ENCODE measurements at places on chromosomes 4 and X.
A peak's percentile ranks its signal among the peaks of the same experiment; 100 is the strongest.

DNA sequence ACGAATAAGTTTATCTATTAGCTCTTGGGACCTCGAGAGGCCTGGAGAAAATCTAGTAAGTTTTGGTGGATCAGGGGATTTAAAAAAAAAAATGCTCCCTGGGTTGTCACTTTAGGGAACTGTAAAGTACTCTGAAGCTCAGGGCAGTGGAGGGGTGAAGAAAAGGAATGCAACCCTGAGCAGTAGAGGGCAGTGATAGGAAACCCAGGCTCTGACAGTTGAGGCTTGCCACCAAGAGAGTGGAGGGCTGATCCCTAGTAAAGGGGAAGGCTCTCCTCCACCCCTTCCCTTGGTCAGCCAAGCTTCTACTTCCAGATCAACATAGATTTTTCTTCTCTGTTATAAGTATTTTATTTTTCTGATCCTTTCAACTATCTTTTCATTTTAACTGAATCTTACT, 73.1 kb downstream of the FBXO8 start:
- DNase-seq = no peak

- DNase-seq = no peak
These were observed 14.1 kb downstream of the RPGR start for GRCh38 chrX:38313190-38313589.

GRCh38 chr4:101337688-101338087, 9.6 kb downstream of the PPP3CA start:
- DNase-seq = no peak

- no peak for DNase-seq
These were observed 97.6 kb downstream of the SLC34A2 start for GRCh38 chr4:25753239-25753638.

DNA sequence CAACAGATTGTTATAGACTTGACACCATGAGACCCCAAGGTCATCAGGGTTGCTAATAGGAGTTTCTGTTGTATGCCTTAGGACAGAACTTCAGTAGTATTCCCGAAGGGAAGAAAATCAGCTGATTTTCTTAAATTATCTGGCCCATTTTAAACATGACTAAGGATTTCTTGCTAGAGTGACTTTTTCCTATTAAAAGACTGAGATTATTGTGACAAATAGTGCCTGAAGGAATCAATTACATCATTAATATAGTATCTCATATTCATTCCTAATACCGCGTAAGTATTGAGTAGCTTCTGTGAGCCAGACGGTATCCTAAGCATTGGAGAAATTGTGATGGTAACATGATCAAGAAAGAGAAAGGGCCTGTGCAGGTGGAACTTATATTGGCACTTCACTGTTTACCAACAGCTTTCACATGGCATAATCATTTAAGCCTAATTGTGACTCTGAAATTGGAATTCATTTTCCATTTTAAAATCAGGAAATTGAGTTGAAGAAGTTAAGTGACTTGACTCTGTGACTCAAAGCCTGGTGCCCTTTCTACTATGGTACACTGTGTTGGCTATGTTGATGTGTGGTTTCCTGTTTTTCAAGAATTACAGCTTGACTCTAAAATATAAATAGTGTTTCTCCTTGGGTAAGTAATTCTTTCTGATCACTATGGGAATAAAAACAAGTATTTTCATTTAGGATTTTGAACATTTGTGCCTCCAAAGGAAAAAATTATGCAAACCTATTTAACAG, 4.1 kb downstream of the AFF1 start:
- DNase-seq = peak; percentile 88

DNA sequence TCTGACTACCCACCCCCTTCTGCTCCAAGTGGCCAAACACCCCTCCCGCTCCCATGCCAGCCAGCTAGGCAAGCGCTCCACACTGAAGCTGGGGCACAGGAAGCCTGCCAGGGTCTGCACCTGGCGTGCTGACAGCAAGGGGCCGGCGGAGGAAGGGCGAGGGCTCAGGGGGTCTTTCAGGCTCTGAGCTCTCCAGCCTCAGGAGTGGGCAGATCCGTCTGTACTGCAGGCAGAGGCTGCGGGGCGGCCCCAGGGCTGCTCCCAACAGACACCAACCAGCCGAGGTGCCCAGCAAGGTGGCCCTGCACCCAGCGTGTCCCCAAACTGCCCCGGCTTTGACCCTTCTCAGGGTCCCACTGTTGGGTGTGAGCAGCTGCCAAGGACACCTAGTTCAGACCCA, 14.8 kb downstream of the FAM53A start:
- DNase-seq = no peak

DNA sequence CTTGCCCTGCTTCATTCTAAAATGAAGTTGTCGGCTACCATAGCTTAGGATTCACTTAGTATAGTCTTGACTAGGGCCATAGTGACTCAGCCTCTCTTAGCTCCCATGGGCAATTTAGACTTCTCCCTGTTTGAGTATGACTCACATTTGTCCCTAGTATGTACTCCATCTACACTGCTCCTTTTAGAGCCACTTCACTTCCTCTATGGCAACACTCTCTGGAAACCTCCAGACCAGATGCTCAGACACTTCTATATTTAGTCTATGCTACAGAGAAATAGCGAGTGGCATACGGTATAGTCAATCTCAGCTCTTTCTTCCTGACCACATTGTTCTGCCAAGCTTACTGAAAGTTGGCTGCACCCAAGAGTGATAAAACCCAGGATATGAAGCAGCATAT, 11.2 kb downstream of the MEPE start:
- peak; percentile 95 for DNase-seq

GRCh38 chr4:56803471-56803870, 18.0 kb downstream of the SPINK2 start:
- DNase-seq = no peak

GRCh38 chr4:108371282-108371681, 202.6 kb upstream of the LEF1 start:
- DNase-seq = no peak

GRCh38 chr4:21490682-21491081, 457.9 kb downstream of the KCNIP4 start:
- no peak for DNase-seq

DNA sequence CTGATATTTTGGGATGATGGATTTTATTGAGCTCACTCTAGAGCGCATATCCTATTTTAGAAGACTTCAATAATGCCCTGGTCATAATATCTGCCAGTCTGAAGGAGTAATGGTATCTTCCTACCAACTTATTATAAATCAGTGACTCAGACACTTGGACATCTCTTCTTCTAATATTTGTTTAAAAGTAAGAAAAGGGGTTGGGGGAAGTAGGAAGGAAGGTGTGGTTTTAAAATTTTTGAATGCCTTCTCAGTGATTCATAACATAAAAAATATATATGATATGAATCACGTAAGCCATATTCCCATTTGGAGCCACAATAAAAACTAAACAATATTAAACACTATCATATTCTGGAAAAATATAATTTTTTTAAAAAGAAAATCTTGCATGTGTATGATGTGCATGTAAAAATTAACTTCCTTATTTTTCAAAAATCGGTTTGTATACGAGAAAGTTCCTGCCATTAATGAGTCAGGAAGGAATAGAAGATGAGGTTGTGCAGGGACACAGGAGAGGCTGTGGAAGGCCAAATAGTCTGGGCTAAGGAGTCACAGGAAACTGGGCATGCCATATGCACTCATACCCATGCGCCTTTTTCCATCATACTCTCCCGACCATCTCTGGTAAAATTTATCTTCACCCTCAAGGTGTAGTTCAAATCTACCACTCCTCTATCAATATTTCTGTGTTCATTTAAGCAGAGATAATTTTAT, 286.5 kb downstream of the EPHA5 start:
- no peak for DNase-seq

DNA sequence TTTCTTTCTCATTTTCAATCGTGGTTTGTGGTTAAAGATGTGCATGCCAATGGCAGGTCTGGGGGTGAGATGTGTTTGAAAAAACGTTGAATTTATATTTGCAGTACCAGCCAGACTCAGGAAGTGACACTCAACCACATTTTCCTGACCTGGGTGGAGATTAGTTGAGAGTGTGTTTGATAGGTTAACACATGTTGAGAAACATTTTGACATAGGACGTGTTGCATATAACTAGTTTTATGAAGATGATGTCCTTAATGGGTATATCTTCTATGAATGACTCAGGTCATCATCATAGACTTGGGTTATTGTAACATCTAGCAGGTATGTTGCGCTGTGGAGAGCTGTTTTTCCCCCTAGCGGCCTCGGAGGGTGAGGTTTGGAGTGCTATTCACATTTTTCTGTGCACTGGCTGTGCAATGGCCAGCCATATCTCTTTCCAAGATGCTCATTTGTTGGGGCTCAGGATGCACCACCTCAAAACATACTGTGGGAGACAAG, 21.7 kb upstream of the CD38 start:
- DNase-seq = peak; percentile 92

- DNase-seq = no peak
These were observed 164.6 kb upstream of the BCOR start for GRCh38 chrX:40262157-40263013.

DNA sequence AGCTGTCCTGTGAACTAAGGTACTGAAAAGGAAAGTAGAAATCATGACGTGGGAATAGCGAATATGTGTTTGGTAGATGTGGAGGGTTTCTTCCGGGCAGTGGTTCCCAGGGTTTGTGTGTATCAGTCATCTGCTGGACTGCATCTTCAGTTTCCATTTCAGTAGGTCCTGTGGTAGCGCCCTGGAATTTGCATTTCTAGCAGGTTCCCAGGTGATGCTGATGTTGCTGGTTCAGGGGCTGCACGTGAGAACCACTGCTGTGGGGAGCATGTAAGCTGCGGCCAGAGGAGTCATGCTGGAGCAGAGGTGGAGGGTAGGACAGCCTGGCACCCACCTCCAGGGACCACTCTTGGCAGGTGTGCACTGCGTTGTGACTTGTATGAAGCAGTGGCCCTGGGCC, 47.1 kb downstream of the ARHGAP10 start:
- no peak for DNase-seq

- DNase-seq = peak; percentile 46
These were observed 64.5 kb downstream of the GPRIN3 start for GRCh38 chr4:89242864-89243732.

- no peak for DNase-seq
These were observed 20.5 kb downstream of the PSMD10 start for GRCh38 chrX:108070891-108071290.

DNA sequence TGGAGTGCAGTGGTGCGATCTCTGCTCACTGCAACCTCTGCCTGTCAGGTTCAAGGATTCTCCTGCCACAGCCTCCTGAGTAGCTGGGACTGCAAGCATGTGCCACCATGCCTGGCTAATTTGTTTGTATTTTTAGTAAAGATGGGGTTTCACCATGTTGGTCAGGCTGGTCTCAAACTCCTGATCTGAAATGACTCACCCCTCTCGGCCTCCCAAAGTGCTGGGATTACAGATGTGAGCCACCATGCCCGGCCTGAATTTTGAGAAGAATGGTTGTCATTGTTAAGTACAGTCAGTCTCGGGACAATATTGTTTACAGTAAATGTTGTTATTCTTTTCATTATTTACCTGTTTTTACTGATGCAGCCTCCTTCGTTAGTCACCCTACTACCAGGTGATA, 1226.2 kb upstream of the TENM3 start:
- DNase-seq = no peak

DNA sequence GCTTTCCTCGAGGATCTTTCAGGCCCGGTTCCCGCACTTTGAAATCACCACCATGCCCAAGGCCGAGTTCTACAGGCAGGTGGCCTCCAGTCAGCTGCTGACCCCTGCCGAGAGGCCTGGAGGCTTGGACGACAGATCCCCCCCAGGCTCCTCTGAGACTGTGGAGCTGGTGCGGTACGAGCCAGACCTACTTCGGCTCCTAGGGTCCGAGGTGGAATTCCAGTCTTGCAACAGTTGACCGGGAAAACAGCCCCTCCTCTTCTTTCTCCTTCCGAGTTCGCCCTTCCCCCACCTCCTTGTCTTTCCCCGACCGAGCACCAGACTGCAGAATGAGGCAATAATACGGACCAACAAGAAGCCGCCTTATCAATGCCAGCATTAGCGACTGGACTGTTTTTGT, 54.4 kb downstream of the ELF4 start:
- no peak for DNase-seq

GRCh38 chr4:113435893-113436292, 325.6 kb downstream of the CAMK2D start:
- DNase-seq = no peak

DNA sequence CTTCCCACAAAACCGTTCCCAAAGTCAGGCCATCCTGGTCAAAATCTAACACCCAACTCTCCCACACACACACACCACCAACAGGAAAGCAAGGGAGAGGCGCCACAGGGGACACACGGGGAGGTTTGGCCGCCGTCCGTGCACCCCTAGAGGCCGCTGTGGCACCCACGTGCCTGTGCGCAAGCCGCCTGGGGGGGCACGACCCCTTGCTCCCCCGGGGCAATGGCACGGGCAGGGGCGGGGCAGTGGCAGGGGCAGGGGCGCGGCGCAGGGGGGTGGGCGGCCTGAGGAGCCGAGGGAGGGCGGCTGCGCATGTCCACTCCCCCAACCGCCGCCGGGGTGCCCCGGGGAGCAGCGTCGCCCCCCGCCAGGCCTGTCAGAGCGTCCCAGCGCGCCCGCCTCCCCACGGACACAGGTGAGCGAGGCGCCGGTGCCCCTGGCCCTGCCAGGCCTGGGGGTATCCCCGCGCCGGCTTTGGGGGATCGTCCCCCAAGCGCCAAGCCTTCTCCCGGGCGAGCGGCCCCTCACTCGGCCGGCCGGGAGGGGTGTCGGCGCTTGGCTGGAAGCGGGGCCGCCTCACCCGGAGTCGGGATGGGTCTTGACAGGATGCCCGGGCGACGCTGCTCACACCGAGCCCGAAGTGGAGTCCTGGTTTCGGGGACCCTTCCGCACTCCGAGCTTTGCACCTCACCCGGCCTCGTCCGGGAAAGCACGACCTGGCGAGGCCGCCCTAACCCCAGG, at the start of gene ERAS:
TSS of gene ERAS (plus strand) at position 379 of the 741 bp plus-strand sequence. CDS start 2,611 bp downstream, outside the sequence.
- no peak for DNase-seq

- DNase-seq = no peak
These were observed 18.4 kb upstream of the MGST2 start for GRCh38 chr4:139647184-139647583.

GRCh38 chr4:27638163-27638915, 777.7 kb downstream of the STIM2 start:
- DNase-seq = no peak
